ENCODE measurements at places on chromosomes 16 and 17. TPM values are rescaled to one million over a fixed set of nuclear protein-coding genes. Genes with fewer than 3 reads are reported as not detected.
A peak's percentile ranks its signal among the peaks of the same experiment; 100 is the strongest.

Gene SDR42E1
- 15.0 TPM for total RNA-seq

Gene TMED6
- total RNA-seq: 2.6 TPM

Gene CHD9NB
- 26.2 TPM for total RNA-seq

Gene TAT
- total RNA-seq: not detected

DNA sequence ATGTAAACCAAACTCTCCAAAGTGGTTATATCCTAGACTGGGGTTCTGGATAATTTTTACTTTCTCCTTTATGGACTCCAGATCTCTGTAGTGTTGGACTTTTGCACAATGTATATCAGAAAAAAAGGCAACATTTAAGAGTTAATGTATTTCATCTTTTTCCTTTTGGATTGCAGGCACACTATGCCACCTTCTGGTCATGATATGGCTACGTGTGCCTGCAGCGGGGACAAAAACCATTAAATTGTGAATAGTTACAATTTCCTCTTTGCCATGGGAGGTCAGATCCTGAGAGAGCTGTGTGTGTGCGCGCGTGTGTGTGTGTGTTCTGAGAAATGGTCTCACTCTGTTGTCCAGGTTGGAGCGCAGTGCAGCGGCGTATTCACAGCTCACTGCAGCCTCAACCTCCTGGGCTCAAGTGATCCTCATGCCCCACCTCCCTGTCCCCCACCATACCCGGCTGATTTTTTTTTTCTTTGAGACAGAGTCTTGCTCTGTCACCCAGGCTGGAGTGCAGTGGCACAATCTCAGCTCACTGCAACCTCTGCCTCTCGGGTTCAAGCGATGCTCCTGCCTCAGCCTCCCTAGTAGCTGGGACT, 4.3 kb upstream of the SGF29 start:
- no peak overlapping the region for H3K4me3 ChIP-seq
- DNase-seq: peak; percentile 46
- no peak overlapping the region for H3K27ac ChIP-seq
- no peaks in the 10 kb centered on the region for H3K27me3 ChIP-seq

GRCh38 chr16:3256866-3257465, 533 bp upstream of the MEFV start:
- no peaks in the 10 kb centered on the region for H3K4me1 ChIP-seq
- no peaks in the 10 kb centered on the region for H3K36me3 ChIP-seq
- no peak overlapping the region for H3K27ac ChIP-seq
- no peaks in the 10 kb centered on the region for H3K27me3 ChIP-seq
- H3K4me3 ChIP-seq: no peak overlapping the region

DNA sequence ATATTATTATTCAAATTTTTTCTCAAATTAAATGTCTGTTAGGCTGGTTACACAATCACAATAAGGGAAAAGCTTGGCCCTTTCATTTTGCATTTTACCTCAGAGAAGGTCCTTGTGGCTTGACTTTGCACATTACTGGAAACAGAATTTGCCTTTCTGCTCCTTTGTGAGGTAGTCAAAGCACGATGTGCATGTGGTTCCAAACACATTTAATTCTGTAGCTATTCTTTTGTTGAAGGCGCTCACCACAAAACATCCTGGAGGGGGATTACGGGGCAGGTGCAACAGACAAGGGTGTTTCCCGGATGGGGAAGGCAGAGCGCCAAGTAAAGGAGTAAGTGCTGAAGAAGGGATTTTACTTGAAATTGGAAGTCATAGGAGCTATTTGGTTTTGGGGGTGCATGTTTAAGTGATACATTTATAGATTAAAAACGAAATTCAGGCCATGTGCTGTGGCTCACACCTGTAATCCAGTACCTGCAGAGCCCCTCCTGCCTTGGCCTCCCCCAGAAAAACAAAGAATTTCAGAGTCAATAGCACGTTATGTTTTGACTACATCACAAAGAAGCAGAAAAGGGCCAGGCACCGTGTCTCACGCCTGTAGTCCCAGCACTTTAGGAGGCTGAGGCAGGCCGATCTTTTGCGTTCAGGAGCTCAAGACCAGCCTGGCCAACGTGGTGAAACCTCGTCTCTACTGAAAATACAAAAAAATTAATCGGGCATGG, 31.2 kb upstream of the TENT4B start:
- no peaks in the 10 kb centered on the region for H3K36me3 ChIP-seq
- H3K27me3 ChIP-seq: no peaks in the 10 kb centered on the region
- no peak overlapping the region for H3K4me3 ChIP-seq
- no peak overlapping the region for H3K27ac ChIP-seq
- DNase-seq: no peak

DNA sequence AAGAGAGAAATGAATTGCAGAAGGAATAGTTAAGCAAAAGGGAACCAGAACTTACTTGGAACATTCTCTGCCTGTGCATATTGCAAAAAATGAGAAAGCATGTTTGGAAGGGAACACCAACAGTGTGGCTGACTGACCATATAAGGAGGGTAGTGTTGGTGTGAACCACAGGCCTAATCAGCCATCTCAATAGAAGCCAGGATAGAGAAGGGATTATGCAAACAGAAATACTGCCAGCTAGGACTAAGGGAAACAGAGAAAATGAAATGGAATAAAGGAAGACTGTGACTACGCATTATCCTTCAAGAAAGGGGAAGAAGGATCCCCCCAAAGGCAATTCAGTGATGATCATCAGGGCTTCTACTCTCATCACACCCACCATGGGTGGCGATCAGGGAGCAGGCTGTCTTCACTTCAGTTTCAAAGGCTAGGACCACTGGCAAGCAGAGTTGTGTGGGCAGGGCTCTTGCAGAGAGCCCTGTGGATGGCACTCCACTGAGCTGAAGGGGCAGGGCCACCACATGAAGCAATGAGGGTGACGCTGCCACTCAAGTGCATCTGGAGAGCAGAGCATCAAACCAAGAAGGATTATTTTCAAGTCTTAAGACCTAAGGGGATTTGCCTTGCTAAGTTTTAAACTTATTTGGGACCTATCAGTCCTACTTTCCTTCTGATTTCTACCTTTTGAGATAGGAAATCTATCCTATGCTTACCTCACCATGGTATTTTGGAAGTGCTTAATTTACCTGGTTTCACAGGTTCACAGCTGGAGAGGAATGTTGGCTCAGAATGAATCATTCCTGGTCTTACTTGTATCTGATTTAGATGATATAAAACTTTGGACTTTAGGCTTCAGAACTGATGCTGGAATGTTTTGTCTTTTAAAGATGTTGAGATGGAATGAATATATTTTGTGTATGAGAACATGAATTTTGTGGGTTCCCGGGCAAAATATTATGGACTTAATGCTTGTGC, 140.5 kb downstream of the SSH2 start:
- H3K4me1 ChIP-seq: peaks cover 3% of the 10 kb centered on the region
- H3K36me3 ChIP-seq: no peaks in the 10 kb centered on the region
- no peak overlapping the region for H3K27ac ChIP-seq

GRCh38 chr17:81189670-81190530, 23.9 kb upstream of the AATK start:
- no peak overlapping the region for H3K4me3 ChIP-seq
- no peak overlapping the region for H3K27ac ChIP-seq
- no peak for DNase-seq

- no peak overlapping the region for H3K4me3 ChIP-seq
- no peak for DNase-seq
- no peak overlapping the region for H3K27ac ChIP-seq
- H3K27me3 ChIP-seq: no peaks in the 10 kb centered on the region
Measured at GRCh38 chr17:9594065-9594464, 17.6 kb downstream of the CFAP52 start.

Measured in kidney (tissue), 22 donors.